Left lobe of liver (tissue), 2 donors: ENCODE measurements at places on chromosomes 2 and 18.
A peak's percentile ranks its signal among the peaks of the same experiment; 100 is the strongest.

GRCh38 chr2:72041638-72042111 lies 106.0 kb downstream of the CYP26B1 start:
- no peak for DNase-seq

DNA sequence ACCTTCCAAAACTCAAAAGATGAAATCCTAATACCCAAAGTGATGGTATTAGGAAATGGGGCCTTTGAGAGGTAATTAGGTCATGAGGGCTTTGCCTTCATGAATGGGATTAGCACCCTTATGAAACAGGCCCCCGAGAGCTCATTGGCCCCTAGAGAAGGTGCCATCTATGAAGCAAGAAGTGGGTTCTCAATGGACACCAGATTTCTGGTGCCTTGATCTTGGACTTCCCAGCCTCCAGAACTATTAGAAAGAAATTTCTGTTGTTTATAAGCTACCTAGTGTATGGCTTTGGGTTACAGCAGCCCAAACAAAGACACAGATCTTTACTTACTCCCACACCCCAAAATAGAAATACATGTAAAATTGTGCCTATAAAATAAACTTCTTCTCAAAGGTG lies 45.4 kb downstream of the SOCS6 start:
- no peak for DNase-seq

DNA sequence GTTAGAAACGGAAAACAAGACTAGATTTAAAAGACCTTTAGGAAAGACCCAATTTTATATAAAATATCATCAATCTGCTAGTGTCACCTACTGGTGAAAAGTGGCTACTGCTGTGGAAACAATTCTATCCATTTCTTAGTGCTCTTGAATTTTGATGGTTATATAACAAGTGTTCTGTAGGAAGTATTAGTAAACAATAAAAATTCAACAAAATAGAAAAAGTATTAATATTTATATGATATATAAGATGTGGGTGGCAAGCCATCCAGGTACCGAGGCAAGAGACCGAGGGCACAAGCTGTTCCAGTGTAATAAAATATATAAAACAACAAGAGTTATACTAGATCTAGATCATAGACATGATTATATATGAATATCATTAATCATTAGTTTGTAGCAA lies 6.2 kb upstream of the TMEM87B start:
- no peak for DNase-seq

- no peak for DNase-seq
These were observed 123.3 kb upstream of the CDC42EP3 start for GRCh38 chr2:37794717-37795116.

DNA sequence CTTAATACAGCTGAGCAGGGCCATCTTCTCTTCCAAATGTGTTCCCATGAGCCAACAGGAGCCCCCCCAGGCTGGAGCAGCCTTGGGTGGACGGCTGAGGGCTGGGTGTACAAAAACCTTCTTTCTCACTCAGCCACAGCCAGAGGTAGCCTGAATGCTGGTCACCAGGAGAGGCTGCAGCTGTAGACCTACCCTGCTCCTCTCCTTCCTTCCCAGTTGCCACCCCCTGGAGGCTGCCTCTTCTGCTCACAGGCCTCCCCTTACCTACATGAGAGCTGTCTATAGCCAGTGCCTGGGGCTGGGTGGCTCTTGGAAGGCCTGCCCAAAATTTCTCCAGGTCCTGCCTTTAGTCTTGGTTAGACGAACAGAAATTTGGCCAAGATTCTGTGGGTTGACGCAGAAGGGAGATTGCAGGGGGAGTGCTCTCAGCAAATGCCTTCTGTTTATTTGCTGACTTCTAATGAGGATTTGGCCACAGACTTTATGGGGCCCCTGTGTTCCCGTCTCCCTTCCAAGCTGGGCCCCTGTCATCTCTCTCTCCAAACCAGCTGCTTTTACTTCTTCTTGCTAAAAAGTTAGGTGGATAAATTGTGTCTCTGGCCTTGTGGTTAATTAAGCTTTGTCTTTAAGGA lies 18.3 kb downstream of the CELF4 start:
- no peak for DNase-seq

DNA sequence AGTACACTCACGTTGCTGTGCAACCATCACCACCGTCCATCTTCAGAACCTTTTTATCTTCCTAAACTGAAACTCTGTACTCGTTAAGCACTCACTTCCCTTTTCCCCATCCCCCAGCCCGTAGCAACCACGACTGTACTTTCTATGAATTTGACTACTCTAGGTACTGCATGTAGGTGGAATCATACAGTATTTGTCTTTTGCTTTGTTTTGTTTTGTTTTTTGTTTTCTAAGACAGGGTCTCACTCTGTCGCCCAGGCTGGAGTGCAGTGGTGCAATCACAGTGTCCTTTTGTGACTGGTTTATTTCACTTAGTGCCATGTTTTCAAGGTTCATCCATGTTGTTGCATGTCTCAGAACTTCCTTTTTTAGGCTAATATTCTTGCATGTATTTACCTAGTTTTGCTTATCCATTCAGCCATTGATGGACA lies 7.0 kb upstream of the TYMS start:
- DNase-seq = no peak

DNA sequence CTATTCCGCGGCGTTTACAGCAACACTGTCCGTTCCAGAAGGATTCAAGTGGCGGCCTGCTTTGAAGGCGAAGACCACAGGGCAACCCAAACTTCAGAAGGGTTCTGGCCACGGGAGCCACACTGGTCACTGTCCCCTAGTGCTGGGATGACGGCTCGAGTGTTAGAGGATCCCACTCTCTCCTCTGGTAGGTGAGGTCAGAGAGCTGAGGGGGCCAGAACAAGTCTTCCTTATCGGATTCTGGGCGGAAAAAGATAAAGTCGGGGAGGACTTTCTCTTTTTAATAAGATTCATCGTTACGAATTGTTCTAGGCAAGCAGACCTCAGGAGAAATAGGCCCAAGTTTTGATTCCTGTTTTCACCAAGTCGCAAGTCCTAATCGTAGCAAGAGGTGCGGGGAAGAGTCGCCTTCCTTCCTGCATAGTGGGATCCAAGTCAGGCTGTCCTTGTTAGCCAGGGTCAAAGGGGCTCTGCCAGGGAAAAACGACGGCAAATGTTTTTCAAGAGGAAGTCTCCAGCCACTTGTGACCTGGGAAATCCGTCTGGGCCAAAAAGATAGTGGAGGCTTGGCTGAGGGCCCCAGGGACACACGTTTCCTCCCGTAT lies 864 bp upstream of the MYL12A start:
- peak; percentile 62 for DNase-seq

- DNase-seq = no peak
These were observed 81.7 kb upstream of the FAM98A start for GRCh38 chr2:33680644-33681363.

DNA sequence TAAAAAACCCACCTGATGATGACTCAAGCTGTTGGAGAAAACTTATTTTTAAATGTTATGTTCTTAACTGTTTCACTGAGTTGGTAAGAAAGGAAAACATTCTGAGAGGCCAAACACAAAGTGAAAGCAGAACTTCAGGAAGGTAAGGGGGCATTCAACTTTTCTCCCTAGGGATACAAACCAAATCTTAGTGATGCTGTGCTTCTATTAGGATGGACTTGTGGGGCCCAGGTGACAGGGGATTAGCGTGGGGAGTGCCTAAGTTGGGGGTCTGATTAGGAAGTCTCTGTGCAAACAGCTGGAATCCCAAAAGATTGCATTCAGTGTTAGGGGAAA lies 18.5 kb downstream of the PDCL3 start:
- no peak for DNase-seq

- peak; percentile 89 for DNase-seq
These were observed 29.8 kb downstream of the RNMT start for GRCh38 chr18:13756261-13756660.

DNA sequence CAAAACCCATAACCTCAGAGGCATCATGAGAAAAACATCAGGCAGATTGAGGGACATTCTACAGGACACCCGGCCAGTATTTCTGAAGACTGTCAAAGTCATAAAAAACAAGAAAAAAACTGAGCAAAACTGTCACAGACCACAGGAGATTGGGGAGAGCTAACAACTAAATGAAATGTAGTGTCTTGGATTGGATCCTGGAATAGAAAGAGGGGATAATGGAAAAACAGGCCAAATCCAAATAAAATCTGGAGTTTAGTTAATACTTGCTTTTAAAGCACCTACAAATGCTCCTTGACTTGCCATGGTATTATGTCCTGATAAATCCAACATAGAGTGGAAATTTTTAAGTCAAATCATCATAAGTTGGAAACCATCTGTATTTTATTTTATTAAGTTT lies 17.6 kb upstream of the CXCR1 start:
- no peak for DNase-seq
